ENCODE measurements at places on chromosomes 6 and 20.

- no peak for DNase-seq
Measured at GRCh38 chr6:20699402-20699801, 165.1 kb downstream of the CDKAL1 start.

- DNase-seq, result no peak
Measured at GRCh38 chr6:3058957-3059356, 9.3 kb upstream of the RIPK1 start.

- DNase-seq, result no peak
Measured at GRCh38 chr6:15076565-15076964, 169.3 kb upstream of the JARID2 start.

- DNase-seq, result no peak
Measured at GRCh38 chr20:40727960-40728359, 38.9 kb upstream of the MAFB start.

DNA sequence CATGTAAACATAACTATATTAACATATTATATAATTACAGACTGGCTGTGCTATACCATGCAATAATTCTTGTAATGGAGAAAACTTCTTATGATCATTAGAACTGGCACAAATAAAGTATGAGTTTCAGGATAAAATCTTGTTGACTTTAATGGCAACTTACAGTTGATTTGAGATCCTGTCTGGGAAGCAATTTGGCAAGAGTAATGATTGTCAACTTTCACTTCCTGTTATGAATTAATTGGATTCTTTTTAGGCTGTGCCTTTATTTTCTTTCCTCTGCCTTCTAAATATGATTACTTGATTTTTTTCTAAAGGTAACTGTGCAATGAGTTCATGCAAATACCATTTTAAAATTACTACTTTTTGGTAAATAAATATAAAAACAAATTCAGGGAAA lies 158.1 kb upstream of the B3GAT2 start:
- no peak for DNase-seq

- no peak for DNase-seq
Measured at GRCh38 chr6:32073101-32073500, 34.9 kb downstream of the CYP21A2 start.

DNA sequence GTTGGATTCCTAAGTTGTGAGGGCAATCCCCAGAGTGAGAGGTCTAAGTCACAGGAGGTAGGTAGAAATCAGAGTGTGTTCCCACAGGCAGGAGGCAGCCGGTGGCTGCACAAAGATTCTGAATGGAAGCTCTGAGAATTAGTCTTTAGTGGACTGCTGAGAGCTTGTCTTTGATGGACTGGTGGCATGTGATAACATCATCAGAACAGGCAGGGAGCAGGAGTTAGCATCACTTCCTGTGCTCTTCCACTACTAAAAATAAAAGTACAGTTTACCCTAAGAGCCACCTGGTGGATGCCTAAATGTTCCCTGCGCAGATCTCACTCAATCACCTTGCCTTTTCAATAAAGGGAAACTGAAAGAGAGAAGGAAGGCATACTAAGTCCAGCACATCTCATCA lies 294.6 kb upstream of the POU3F2 start:
- DNase-seq, result no peak

DNA sequence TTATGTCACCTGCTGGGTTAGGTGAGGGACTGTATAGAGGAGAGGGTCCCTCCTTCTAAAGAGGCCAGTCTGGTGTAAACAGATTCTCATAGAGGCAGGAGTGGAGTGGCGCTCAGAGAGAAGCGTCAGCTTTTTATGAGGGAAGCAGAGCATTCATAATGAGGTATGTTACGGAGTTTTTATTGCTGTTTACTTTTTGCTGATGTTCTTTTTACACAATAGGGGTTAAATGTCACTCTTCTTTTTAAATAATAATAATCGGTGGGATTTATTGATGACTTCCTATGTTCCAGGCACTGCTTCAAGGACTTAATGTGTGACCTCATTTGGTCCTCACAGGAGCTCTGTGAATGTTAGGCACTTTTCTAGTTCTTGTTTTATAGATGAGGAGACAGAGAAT lies 79.9 kb downstream of the L3MBTL3 start:
- no peak for DNase-seq
